ENCODE measurements at places on chromosomes 2 and 18.
A peak's percentile ranks its signal among the peaks of the same experiment; 100 is the strongest.

- DNase-seq: no peak
Observed at GRCh38 chr2:15666861-15667808, 75.5 kb downstream of the DDX1 start.

GRCh38 chr2:70982971-70983370 is 4.5 kb downstream of the ANKRD53 start:
- DNase-seq: no peak

GRCh38 chr2:230899287-230899686 is 25.8 kb downstream of the GPR55 start:
- no peak for DNase-seq

- no peak for DNase-seq
Observed at GRCh38 chr2:213227458-213227857, 56.8 kb upstream of the SPAG16 start.

GRCh38 chr2:126856403-126856802 is 42.3 kb upstream of the TEX51 start:
- no peak for DNase-seq

- DNase-seq: peak; percentile 80
Observed at GRCh38 chr2:170815746-170816503, 762 bp upstream of the GAD1 start.

- no peak for DNase-seq
Observed at GRCh38 chr2:230930149-230930780, 5.2 kb upstream of the GPR55 start.

GRCh38 chr2:152171718-152172117 is 3.8 kb downstream of the STAM2 start:
- no peak for DNase-seq

- DNase-seq: peak; percentile 60
Observed at GRCh38 chr2:172434821-172435605, 7.6 kb downstream of the ITGA6 start.

GRCh38 chr18:35688757-35689156 is 107.2 kb downstream of the GALNT1 start:
- no peak for DNase-seq

- peak; percentile 55 for DNase-seq
Observed at GRCh38 chr18:35949903-35950627, 22.4 kb upstream of the RMP24 start.

- no peak for DNase-seq
Observed at GRCh38 chr2:24073816-24074215, 2.3 kb downstream of the SF3B6 start.

DNA sequence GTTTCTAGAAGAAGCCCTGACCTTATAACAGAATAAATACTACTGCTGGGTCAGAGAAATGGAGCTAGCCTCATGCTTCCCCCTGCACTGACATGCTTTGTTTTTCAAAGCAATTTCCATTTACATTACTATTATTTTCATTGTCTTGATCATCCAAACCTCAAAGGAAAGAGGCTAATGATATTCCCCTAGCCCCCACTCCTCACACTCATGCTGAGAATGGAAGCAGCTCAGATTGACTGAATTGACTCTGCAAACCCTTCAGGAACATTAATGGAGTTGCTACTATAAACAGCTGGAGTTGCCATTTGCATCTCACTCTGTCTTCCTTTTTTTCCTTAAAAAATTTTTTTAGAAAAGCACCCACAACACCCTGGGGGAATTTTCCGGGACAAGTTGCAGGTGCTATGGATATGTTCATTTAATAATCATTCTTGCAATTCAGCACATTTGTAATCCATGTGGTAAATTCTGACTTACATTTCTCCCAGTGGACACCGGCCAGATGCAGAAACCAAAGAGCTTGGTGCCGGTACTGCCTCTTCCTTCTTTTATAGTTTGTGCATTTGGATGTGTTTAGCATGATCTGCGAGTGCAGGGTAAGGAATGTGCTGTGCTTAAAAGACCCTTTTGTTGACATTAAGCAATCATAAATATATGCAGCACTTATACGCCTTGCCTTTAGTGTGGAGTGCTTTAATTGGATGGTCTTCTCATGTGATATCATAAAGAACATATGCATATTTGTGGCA is 103.3 kb upstream of the OSR1 start:
- DNase-seq: no peak

- no peak for DNase-seq
Observed at GRCh38 chr2:226050822-226051221, 651.3 kb downstream of the NYAP2 start.

GRCh38 chr2:23645230-23645808 is 260.3 kb downstream of the KLHL29 start:
- DNase-seq: no peak

DNA sequence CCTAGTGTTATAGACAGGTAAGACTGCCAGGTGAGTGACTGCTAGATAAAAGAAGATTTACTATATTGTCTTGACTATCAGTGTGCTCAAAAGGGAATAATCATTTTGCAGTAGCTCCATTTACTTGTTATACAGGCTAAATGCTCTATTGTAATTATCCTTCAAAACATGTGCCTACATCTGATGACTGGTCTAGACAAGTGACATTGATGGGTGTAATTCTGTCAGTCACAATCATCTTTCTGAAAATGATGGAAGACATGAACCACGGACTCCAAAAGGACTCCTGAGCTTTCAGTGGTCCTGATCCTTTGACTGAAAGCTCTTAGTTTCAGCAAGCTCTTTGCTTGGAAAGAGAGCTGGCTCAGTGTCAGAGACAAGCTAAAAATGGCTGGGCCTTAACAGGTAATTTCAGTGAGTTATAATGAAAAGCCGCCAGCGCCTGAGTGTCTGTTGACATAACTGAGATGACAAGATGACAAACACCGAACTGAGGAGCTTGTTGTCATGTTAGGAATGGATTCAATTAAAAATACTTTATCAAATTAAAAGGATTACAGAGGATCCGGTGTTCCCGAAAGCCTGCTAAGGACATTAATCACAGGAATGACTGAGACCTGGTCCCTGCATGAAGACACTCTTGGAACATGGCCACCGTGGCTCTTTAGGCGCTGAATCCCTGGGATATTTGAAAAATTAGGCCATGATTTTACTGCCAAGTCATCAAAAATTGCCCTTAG is 141.7 kb downstream of the CMPK2 start:
- no peak for DNase-seq

DNA sequence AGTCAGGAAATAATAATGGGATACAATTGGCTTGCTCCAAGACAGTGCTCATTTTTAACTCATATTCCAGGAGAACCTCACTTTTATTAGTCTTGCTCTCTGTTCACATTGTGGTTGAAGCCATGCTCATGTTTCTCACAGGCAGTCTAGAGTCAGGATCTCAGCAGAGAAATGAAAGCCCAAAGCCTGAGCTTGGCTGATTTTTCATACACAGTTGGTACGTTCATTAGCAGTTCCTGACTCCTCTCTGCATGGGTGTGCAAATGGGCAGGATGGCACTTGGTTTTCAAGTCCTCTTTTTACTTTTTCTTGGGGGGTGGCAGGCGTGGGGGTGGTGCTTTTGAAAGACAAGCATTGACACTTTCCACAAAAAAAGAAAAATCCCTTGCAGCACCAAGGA is 56.0 kb upstream of the KLF7 start:
- no peak for DNase-seq

DNA sequence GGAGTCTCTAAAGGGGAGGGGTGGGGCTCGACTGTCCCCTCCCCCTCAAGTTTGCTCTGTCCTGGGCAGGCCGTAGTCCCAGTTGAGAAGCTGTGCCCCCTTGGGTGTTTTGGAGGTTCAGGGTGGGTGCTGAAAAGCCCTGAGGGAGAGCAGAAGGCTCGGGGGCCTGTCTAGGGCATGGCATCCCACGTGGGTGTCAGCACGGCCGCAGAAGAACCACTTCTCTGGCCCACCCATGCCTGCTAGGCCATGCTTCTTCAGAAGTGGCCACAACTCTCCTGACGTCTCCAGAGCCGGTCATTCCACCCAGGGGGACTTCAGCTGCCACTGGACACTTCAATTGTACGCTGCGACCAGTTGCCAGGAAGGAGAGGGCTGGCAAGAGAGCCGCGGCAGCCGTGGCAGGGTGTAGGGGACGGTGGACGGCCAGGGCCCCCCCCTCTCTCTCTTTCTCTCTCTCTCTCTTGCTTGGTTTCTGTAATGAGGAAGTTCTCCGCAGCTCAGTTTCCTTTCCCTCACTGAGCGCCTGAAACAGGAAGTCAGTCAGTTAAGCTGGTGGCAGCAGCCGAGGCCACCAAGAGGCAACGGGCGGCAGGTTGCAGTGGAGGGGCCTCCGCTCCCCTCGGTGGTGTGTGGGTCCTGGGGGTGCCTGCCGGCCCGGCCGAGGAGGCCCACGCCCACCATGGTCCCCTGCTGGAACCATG is at the start of gene INPP5D:
TSS of gene INPP5D (plus strand) at position 546 of the 704 bp plus-strand sequence. CDS start at position 683, 137 bp downstream.
- peak; percentile 83 for DNase-seq

DNA sequence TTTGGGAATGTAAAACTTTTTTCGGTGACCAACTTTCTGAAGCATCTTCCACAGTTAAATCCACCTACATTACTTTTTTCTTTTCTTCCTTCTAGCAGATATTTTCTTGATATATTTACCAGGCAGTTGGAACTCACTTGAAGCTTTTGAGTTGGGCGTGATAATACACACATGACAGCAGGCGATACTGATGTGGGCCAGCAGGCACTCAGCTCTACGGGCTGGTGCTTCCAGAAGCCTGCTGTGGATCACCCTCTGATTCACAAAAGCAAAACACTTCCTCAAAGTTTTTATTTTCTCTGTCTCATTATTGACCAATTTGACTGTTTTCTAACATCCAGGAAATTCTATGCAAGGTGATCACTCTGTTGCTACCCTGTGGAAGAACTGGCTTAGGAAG is 22.9 kb downstream of the GRHL1 start:
- DNase-seq: no peak

DNA sequence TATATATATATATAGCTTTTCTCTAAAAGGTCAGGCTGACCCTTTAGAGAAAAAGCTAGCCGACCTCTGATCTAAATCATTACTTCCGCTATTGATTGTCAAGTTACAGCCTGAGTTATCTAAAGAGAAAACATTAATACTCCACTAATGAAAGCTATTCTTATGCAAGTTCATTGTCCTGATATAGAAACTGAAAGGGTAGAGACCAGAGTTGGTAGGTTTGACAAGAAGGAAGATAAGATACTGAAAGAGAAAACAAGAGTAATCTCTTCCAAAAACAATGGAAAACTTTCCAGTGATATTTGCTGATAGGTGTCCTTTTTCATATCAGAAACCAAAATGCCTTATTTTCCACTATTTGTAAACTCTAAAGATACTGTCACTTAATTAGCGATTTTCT is 62.8 kb upstream of the SLC39A10 start:
- no peak for DNase-seq

All from activated CD8-positive, alpha-beta T cell treated with anti-CD3 and anti-CD28 coated beads for 36 hours (primary cell).